AG04450 (cell line): ENCODE measurements at places on chromosomes 6 and 20. TPM values are rescaled to one million over a fixed set of nuclear protein-coding genes. Genes with fewer than 3 reads are reported as not detected.

EPPIN gene
- not detected in 2 replicates for polyA plus RNA-seq

CALHM6 gene
- 0.51 and 0.81 TPM in 2 replicates for polyA plus RNA-seq

CYP24A1 gene
- polyA plus RNA-seq, result 2.1 TPM in 1 of 2 replicates, not detected in the other

CST8 gene
- not detected in 2 replicates for polyA plus RNA-seq

ZBP1 gene
- polyA plus RNA-seq, result not detected in 2 replicates

DEFB132 gene
- not detected in 2 replicates for polyA plus RNA-seq

STK4 gene
- polyA plus RNA-seq, result 18.9 and 25.1 TPM in 2 replicates

SCRT2 gene
- not detected in 2 replicates for polyA plus RNA-seq

OR2B6 gene
- 0.09 TPM in 1 of 2 replicates, not detected in the other for polyA plus RNA-seq
